ENCODE measurements at places on chromosomes 16 and 17. TPM values are rescaled to one million over a fixed set of nuclear protein-coding genes. Genes with fewer than 3 reads are reported as not detected.

DNA sequence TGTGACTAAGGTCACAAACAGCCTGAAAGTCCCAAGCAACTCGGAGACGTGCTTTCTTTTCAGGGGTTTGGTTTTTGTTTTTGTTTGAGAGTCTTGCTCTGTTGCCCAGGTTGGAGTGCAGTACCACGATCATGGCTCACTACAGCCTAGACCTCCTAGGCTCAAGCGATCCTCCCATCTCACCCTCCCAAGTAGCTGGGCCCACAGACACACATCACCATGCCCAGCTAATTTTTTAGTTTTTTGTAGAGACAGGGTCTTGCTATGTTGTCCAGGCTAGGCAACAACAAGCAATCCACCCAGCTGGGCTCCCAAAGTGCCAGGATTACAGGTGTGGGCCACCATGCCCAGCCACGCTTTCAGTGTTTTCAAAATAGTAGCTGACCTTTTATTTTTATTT is 19.8 kb upstream of the GGA2 start:
- DNase-seq = no peak

ZFHX3 gene
- total RNA-seq = 1.5 TPM

- no peak for DNase-seq
Measured at GRCh38 chr17:62187681-62188080, 122.6 kb upstream of the MED13 start.

GRCh38 chr16:58249780-58250478 is 44.9 kb downstream of the PRSS54 start:
- peak; percentile 94 for DNase-seq

- DNase-seq = no peak
Measured at GRCh38 chr16:24580665-24581064, 41.3 kb downstream of the RBBP6 start.

TM4SF5 gene
- not detected for total RNA-seq

DNA sequence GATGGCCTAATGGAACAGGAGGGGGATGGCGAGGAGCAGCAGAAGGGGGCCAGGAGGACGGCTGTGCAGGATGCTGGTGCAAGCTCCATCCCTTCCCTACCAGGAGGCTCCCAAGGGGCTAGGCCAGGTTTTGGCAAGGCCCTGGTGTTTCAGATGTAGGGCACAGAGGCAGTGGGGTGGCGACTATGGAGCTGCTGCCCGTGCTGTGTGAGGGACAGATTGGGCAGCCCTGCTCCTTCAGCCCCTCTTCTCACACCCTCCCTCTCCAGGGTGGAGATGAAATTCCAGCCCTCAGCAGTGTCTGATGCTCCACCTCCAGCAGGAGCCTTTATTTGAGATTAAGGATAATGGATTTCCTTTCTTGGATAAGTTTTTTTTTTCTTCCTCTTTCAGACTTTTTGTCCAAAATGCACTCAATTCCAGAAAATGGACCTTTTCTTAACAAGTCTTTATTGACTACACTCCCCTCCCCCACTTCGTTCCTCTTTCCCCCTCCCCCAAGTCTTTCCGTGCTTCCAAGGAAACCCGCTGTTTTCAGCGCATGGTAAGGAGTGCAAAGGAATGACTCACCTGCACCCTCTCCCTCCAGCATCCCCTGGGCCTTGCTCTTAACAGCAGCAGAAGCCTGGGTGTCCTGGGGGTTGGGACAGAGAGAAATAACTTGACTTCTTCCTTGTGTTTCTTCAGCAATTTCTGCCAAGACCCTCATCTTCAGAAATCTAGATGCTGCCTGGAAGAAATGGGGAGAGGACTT is 95.2 kb downstream of the CCDC182 start:
- peak; percentile 25 for DNase-seq

- no peak for DNase-seq
Measured at GRCh38 chr17:19454074-19454473, 43.0 kb downstream of the RNF112 start.

DHRS7C gene
- total RNA-seq = not detected

- DNase-seq = peak; percentile 62
Measured at GRCh38 chr17:78538033-78538776, 39.0 kb downstream of the DNAH17 start.

KCNJ12 gene
- total RNA-seq = 1.8 TPM

GRCh38 chr16:35352431-35352830 is 1893.0 kb downstream of the TP53TG3F start:
- DNase-seq = no peak

DNA sequence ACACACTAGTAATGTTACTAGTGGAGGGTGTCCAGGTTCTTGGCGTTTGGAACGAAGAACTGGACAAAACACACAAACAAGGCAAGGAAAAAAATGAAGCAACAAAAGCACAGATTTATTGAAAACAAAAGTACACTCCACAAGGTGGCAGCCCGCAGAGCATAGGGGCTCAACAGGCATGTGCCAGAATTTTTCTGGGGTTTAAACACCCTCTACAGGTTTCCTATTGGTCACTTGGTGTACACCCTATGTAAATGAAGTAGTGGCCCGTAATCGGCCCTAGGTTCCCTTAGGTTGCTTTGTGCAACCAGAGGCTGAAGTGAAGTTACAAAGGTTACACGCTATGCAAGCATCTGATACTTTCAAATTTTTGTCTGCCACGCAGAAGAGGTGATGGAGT is 8.1 kb downstream of the OR2C1 start:
- no peak for DNase-seq

DNA sequence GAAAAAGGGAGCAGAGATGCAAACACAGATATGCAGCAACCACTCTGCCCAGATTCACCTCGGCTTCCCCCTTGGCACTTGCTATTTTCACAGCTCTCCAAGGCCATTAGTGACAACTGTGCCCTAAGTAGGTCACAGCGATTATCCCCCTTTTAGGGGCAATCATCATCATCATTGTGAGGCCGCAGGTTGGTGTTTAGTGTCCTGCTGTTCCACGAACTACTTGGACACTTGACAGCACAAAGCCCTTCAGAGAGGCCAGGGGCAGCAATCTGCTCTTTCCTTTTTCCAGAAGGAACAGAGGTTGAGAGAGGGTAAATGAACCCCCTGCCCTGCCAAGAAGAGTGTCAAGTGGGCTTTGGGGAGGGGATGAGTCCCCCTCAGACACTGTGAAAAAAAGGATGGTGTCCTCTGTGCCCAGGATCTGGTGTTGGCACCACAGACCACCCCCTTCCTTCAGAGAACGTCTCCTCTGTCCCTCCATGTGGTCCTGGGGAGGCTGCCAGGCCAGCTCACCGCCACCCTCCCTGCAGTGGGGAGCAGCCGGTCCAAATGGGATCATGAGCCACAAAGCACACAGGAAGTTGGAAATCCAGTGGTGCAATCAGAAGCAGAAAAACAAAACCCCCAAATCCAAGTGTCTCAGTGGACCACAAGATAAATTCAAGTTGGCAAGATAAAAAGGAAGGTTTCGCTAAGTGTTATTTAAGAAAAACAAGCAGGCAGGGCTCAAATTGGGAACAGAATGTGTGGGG is 78.4 kb upstream of the MED9 start:
- DNase-seq = no peak

DNA sequence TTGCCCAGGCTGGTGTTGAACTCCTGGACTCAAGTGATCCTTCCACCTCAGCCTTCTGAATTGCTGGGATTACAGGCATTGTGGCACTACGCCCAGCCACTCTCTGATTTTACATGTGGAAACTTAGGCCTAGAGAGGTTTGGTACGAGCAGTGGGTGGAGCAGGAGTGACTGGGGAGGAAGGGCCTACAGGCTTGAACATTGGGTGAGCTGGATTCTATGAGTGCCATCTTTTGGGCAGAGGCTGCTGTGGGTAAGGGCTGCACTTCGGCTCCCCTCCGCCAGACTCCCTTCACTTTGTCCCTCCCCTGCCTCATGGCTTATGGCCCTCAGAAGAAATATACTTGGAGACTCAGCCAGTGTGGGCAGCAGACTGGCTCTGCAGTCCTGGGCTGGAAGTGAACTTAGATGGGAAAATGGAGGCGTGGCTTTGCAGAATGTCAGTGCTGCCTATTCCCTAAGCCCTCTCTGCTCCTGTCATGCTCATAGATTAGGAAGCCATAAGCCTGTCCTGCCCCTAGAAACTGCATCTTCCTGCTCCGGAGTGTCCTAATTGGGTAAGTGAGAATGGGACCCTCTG is 9.5 kb upstream of the MRC2 start:
- no peak for DNase-seq
